Esophagus squamous epithelium (tissue), 5 donors: ENCODE measurements at places on chromosomes 3 and 15. TPM values are rescaled to one million over a fixed set of nuclear protein-coding genes. Genes with fewer than 3 reads are reported as not detected.

The SCN11A gene
- not detected for total RNA-seq

DNA sequence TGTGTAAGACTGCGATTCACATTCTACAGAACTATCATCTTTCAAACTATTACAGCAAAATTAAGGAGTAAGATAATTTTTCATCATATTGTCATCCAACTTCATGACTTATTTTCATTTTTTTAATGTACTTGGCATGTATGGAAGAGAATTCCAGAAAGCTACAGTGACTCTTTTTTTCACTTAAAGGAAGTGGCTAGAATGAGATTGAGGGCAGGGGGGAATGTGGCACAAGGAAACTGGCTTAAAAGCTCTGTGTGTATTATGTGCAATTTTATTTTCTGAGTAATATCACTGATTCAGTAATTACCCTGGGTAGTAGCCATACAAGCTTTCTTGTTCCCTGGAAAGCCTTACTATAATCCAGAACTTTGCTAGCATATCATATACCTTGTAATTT, 94.6 kb downstream of the FILIP1L start:
- H3K4me3 ChIP-seq, result no peak overlapping the region
- peaks cover 33% of the 10 kb centered on the region for H3K4me1 ChIP-seq
- no peak overlapping the region for H3K27ac ChIP-seq
- H3K27me3 ChIP-seq, result no peaks in the 10 kb centered on the region
- H3K36me3 ChIP-seq, result no peaks in the 10 kb centered on the region
- no peak for DNase-seq

GRCh38 chr3:107962946-107963345, 127.9 kb downstream of the CD47 start:
- no peak overlapping the region for H3K4me3 ChIP-seq
- H3K27me3 ChIP-seq, result no peaks in the 10 kb centered on the region
- H3K36me3 ChIP-seq, result no peaks in the 10 kb centered on the region

DNA sequence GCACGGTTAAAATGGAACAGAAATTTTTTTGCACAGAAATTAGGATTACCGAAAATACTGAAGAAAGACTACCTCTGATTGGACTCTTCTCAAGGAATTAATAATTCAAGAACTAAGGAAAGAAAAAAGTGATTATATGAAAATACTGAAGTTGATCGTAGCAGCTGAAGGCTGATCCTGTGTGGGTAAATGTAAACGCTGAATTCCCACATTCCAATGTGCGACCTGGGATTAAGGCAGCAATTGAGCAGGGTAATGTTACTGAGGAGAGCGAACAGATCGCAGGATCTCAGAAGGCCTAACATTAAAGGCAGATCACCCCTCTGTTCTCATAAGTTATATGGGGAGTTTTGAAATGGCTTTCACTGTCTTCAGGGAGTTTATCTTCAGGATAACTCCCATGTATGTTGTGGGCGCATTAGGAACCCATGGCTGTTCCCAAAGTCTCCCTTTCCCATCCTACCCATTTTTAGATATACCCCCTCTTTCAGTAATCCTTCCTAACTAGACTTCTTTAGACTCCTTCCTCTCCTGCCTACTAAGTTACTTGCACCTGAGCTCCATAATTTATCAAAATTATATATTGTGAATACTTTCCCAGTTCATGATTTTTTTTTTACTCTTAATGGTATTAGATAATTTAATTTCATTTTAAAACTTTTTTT, 1.0 kb upstream of the UBL7 start:
- H3K4me1 ChIP-seq, result peaks cover 18% of the 10 kb centered on the region
- DNase-seq, result no peak
- peak overlapping the region; percentile 85 for H3K4me3 ChIP-seq
- H3K27ac ChIP-seq, result peak overlapping the region; percentile 84

The SLC15A2 gene
- total RNA-seq, result 4.9 TPM

DNA sequence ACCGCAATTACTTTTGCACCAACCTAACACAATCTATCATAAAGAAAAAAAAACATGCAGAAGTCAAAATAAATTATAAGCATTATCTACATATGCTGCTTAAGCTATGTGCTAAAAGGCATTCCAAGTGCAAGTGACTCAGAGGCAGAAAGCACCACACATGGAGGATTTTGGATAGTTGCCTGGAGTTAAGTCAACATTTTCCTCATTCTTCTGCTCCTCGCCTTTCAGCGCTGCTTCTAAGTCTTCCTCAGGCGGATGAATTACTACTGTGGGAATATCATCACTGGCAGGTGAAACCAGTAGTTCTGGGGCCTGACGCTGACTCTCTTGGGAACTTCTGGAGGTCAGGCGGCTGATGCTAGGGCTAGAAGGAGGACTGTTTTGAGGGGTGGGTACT, 53.1 kb downstream of the SLC4A7 start:
- DNase-seq, result no peak
- H3K36me3 ChIP-seq, result peaks cover 3% of the 10 kb centered on the region
- H3K27me3 ChIP-seq, result no peaks in the 10 kb centered on the region
- no peak overlapping the region for H3K4me3 ChIP-seq

GRCh38 chr15:59396211-59396610, 23.5 kb upstream of the MYO1E start:
- H3K27ac ChIP-seq, result no peak overlapping the region
- no peaks in the 10 kb centered on the region for H3K27me3 ChIP-seq
- H3K4me1 ChIP-seq, result no peaks in the 10 kb centered on the region
- no peaks in the 10 kb centered on the region for H3K36me3 ChIP-seq

The KCNAB1 gene
- total RNA-seq, result 0.64 TPM

The NME9 gene
- total RNA-seq, result not detected

DNA sequence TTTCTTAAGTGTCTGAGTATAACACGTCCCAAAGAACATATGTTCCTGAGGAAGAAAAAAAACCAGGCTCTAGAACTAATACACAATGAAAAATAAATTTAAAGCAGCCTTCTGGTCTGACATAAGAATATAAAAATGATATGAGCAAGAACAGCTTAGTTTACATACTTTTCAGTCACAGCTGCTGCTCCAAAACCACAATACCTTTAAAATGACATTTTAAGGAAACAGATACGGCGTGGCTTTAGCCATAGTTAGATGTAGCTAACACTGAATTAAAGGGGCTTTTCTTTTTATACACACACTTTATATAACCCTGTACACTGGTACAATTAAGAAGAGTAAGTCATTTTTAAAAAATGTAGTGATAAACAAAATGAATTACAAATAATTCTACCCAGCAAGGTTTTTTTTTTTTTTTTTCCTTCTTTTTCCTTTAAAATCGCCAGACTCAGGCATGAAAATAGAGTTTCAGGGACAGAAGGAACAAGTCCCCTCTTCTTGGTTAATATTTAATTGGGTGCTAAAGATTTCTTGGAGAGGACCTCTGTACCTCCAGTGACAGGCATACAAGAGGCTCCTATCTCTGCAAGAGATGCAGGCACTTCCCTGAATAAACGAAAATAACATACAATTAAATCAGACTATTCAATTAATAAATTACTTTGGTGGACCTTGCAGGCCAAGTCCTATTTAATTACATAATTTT, 265.6 kb downstream of the FOXP1 start:
- no peak overlapping the region for H3K4me3 ChIP-seq
- no peaks in the 10 kb centered on the region for H3K36me3 ChIP-seq
- no peaks in the 10 kb centered on the region for H3K27me3 ChIP-seq
- no peaks in the 10 kb centered on the region for H3K4me1 ChIP-seq

The DNAH12 gene
- total RNA-seq, result 0.03 TPM

DNA sequence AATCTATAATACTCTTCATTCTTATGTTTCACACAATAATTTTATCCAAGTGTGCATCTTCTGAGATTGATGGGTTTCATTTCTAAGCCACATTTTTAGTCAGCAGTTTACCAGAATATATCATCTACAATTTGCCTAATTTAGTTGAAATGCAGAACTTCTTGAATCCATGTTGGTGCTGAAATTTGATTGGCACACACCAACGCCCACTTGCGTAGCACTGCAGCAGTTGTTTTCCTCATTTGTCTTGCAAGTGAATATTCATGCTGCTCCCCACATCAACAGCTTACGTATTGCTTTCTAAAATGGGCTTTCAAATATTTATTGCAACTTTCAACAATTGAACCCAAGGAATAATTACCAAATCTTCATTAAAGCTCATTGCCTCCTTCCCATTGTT, 87.8 kb upstream of the CTDSPL start:
- H3K36me3 ChIP-seq, result no peaks in the 10 kb centered on the region
- no peak for DNase-seq
- H3K4me1 ChIP-seq, result no peaks in the 10 kb centered on the region
- no peaks in the 10 kb centered on the region for H3K27me3 ChIP-seq

The TRAK1 gene
- 40.1 TPM for total RNA-seq

GRCh38 chr15:77418966-77419835, 703 bp downstream of the PEAK1 start:
- H3K36me3 ChIP-seq, result no peaks in the 10 kb centered on the region
- peak overlapping the region; percentile 91 for H3K4me3 ChIP-seq
- H3K27ac ChIP-seq, result peak overlapping the region; percentile 92
- no peak for DNase-seq
- peaks cover 9% of the 10 kb centered on the region for H3K4me1 ChIP-seq

The EIF3J gene
- total RNA-seq, result 82.8 TPM

The CAPN3 gene
- total RNA-seq, result 8.8 TPM

DNA sequence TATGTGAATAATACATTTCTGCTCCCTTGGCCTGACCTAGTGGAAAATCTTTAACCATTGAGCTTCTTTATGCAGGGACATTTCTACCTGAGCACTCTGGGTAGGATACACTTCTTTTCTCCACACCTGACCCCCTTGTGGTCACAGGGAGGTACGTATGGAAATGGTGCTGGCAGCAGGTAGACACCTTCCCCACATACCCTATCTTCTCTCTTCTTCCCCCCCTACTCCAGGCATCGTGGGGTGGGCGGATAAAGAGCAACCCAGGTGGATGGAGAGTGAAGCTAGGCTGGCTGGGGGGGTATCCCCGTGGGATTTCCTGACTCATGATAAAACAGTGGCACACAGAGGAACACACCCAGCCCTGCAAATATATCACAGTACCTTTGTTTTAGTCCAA, 312.1 kb downstream of the ARRDC4 start:
- no peak for DNase-seq
- no peak overlapping the region for H3K27ac ChIP-seq
- H3K27me3 ChIP-seq, result no peaks in the 10 kb centered on the region

The ISLR2 gene
- total RNA-seq, result 0.76 TPM

The TRA2B gene
- total RNA-seq, result 190 TPM

- no peak overlapping the region for H3K27ac ChIP-seq
- H3K4me1 ChIP-seq, result peaks cover 11% of the 10 kb centered on the region
- no peak for DNase-seq
- no peak overlapping the region for H3K4me3 ChIP-seq
- H3K36me3 ChIP-seq, result no peaks in the 10 kb centered on the region
- no peaks in the 10 kb centered on the region for H3K27me3 ChIP-seq
Observed at GRCh38 chr3:87361271-87361670, 84.9 kb upstream of the POU1F1 start.

DNA sequence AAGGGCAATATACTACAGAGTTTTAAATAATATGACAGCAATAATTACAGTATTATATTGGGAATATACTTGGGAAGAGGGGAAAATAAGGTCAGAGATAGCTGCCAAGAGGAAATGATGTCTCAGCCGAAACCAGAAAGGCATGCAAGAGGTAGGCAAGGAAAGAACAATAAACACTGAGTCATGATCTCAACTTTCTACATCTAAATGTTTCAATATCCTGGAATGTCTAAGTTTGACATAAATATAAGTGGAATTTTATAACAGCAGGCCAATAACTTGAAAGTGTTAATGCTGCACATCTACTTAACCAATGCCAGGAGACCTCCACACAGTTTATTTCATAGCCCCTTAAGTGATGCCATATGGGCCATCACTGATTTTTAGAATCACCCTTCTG, 99.8 kb upstream of the CPNE4 start:
- DNase-seq, result no peak
- no peak overlapping the region for H3K27ac ChIP-seq
- H3K36me3 ChIP-seq, result no peaks in the 10 kb centered on the region
- H3K4me3 ChIP-seq, result no peak overlapping the region
- no peaks in the 10 kb centered on the region for H3K27me3 ChIP-seq

GRCh38 chr3:108412121-108412750, 98.2 kb downstream of the MYH15 start:
- no peaks in the 10 kb centered on the region for H3K36me3 ChIP-seq
- no peak overlapping the region for H3K27ac ChIP-seq
- peaks cover 33% of the 10 kb centered on the region for H3K4me1 ChIP-seq
- H3K27me3 ChIP-seq, result no peaks in the 10 kb centered on the region

The CADPS gene
- total RNA-seq, result 0.09 TPM
